ENCODE measurements at places on chromosomes 1 and 21. TPM values are rescaled to one million over a fixed set of nuclear protein-coding genes. Genes with fewer than 3 reads are reported as not detected.

- no peak for DNase-seq
These were observed 25.0 kb upstream of the CD1D start for GRCh38 chr1:158155673-158156072.

DNA sequence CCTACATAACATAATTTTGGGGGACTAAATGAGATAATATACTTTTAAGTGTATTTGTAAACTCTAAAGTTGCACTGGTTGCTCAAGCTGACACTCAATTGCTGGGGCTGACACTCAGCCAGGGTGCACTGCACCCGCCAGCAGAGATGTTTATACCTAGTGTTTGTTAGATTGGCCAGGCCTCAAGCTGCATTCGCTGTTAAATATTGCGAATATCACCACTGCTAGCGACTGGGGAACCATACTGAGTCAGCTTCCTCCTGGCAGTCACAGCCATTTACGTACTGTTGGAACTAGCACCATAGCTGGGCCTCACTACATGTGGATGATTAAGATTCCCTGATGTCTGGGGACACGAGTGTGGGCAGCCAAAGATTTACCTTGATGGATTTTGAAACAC lies 12.7 kb upstream of the RWDD3 start:
- DNase-seq, result no peak

DNA sequence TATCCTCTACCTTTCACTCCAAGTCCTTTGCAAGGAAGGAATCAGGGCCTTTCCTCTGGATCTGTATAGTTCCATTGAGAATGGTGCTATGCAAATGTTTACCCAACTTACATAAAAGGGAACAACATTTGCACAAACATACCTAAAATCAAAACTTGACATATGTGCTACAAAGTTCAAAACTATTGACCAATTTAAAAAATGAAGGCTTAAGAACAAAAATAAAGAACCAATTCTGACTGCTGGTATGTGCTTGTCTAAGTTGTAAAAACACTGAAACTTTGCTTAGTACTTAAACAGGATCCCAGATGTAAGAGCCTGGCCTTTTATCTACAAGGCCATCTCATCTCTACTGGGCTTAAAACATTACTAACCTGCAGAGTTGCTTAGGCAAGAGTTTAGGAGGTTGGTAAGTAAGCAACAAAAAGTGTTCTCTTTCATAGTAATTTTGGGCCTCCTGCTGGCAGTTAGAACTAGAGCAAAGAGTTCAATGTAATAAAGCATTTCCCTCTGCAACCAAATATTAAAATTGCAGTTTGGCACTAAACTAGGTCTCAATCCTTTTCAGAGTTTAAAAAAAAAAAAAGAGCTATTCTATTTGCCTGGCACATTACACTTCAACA lies 2.0 kb downstream of the SCMH1 start:
- DNase-seq, result peak; percentile 70

- no peak for DNase-seq
These were observed 36.0 kb downstream of the GPR3 start for GRCh38 chr1:27428316-27429028.

The SEC16B gene
- 0.07 TPM for total RNA-seq

- no peak for DNase-seq
These were observed 14.7 kb upstream of the MFSD2A start for GRCh38 chr1:39940253-39940652.

The PDE4B gene
- total RNA-seq, result 1.4 TPM

The SPATA45 gene
- not detected for total RNA-seq

DNA sequence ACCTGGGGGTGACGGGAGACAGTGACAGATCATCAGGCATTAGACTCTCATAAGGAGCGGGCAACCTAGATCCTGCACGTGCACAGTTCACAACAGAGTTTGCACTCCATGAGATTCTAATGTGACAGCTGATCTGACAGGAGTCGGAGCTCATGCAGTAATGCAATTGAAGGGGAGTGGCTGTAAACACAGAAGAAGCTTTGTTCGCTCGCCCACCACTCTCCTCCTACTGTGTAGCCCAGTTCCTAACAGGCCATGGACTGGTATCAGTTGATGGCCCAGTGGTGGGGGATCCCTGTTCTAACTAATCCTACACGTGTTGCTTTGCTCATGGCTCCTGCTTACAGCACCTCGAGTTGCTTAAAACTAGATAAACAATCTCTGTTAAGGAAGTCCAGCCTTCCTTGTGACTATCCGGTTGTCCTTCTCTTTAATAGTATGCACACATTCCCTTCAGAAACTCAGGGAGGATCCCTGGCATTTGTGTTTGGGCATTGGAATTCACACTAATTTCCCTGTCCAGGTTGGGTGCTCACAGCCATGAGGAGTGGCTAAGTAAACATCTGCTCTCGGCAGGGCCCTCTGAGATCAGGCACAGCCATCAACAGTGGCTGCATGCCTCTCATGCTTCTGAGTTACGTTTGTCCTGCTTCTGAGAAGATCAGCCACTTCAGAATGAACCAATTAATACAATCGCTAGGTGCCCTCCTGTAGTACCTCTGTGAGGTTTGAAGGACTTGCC lies 21.1 kb upstream of the F3 start:
- peak; percentile 30 for DNase-seq

DNA sequence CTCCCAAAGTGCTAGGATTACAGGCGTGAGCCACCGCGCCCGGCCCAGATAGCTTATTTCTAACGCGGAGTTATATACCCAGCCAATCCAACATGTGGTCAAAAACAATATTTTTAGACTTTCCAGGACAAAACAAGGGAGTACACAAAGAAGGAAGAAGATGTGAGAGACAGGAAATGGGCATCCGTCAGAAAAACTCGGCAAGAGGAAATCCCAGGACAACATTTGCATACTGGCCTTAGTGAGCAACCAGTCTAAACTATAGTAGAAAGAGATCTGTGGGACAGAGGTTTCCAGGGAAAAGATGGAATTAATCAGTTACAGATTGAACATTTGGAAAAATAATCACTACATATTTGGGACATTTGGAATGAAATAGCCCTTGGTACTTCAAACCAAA lies 11.4 kb downstream of the ARMH1 start:
- DNase-seq, result no peak

The SPRR2F gene
- total RNA-seq, result not detected

DNA sequence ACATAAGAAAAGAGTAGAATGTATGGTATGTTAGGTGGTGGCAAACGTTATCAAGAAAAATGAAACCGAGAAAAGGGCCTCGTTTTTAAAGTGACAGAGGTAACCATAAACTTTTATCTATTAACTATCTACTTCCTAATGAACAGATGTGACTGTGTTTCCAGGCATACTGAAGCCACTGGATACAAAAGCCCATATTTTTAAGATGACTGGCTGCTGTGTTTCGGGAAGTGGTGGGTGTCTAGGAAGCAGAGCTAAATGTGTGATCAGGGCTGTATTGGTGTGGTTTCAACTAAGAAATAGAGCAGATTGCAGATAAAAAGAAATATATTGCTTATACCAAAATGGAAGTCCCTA lies 71.8 kb downstream of the CHRM3 start:
- DNase-seq, result no peak

DNA sequence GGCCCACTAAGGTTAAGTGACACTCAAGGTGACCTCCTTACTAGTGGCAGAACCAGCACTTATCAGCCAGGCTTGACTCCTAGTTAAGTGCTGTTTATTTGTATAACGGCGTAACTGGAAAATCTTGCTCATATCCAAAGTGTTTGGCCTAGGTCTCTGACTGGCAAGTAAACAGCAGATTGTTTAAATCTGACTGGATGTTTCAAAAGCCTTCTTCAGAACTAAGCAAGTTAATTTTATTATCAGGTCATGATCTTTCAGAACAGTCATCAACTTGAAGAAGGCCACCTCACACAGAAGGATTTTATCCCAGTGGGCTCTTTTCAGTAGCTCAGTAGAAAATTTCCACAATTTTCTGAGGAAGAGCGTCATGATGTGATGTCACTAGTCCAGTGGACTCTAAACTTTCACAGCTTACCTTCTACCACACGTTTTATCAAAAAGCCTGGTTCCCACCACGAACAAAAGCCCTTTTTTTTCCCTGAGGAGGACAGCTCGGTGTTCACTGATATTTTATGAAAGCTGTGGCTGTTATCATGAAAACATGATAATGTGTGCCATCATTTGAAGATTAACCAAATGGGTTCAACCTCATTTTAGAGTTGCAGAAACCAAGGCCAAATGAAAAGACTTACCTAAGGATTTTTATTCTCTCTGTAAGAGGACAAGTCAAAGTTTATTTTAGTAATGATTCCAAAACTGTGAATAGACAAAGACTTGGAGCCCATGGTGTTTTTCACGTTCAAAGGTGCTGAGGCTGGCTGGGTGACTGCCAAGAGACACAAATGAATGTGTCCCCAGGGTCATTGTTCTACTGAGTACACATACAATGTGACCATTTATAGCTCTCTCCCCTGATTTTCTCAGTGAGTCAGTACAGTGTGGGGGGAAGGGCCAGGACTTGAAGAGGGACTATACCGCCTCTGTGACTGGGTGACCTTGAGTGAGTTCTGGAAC lies 9.1 kb downstream of the SGIP1 start:
- DNase-seq, result peak; percentile 67

DNA sequence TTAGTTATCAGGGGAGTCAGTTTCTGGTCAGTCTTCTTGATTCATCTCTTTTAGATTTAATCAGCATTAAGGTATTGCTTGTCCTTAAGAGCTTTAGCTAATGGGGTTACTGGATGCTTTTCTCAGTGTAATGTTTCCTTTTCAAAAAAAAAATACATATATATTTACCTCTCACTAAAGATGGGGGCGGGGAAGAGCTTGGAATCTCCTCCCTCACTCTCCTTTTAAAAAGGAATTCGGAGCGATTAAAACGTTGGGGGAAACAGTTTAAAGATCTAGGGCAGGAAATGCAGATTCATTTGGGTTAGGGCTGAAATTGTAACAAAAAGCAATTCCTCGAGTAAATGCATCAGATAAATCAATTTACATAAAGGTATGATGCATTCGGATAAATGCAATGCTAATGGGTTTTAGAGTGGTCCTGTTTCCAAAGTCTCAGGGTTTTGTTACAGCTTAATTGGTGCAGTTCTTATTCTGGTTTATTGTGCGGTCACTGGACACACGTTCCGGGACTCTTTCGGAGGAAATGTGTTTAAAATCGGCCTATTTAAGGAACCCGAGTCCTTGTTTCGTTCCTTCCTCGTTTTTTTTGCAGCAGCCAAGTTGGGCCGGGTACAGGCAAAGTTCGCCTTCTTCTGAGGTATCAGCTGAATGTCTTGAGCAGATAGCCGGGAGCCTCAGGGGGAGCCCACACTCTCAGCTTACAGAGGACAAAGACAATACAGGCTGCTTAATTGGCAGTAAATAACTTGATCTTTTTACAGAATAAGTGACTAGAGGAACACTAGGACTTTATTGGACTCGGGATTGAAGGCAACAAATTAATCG lies 1.6 kb downstream of the LMO4 start:
- peak; percentile 33 for DNase-seq

DNA sequence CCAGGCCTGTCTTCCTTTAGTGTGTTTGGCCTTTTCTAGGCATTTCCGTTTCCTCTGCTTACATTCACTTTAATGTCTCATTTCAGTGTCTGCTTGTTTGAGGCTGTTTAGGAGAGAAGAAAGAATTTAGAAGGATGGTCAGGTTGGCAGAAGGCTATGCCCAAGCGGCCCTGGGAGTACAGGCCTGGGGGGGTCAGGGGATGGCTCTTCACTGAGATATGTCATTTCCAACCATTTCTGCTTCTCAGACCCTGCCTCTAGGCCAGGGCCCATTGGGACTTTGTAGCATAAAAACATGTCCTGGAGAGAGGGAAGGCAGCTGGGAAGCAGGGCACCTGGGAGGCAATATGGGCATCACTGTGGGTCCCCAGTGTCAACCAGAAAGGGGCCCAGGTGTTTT lies 86.0 kb downstream of the DDX20 start:
- no peak for DNase-seq

DNA sequence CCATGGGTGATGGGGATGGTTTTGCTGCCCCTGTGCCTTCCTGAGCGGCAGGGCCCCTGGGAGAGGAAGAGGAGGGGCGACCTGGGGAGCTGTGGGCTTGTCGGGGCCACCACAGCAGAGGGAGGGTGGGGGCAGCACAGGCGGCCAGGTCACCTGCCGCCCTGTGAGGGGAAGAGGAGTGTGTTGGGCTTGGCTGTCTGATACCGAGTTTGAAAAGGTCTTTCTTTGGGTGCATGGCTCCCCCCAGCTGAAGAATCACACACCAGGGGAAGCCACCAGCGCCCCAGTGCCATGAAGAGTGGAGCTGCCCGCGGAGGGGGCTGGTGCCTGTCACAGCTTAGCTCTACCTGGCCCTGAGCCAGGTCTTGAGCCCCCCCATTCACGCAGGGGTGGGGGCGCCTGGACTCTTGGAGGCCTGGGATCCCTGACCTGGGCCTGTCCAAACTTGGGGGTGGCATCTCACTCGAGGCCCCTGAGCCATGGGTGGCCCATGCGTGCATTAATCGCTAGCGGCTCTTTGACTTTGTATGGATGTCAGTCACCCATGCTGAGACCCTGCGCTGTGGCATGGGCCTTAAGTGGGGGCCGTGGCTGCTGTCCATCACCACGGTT lies 26.4 kb downstream of the CSTB start:
- no peak for DNase-seq

The GFI1 gene
- total RNA-seq, result 0.29 TPM

DNA sequence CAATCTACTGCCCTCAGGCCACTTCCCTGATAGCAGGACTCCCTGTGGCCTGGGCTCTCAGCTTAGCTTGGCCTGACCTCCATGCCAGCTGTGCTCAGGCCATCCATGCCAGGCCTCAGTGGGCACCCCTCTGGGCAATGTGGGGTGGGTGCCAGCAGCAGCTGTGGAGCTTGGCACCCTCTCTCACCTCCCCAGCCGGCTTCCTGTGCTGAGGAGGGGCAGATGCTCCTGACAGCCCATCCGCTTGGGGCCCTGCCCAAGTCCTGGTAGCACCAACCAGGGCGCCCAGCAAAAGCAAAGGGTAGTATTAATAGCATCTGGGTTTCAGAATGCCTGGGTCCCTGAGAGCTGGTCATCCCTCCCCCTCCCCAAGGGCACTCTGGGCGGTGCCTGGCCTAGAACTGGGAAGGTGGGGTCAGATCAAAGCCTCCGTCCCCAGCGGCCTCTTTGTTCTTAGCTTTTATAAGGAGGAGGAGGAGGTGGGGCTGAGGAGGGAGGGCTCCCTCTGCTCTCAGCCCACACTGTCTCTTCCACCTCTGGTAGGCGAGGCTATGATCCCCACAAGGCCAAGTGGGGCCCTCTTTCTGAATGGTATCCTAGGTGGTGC lies 6.1 kb downstream of the EFNA4 start:
- DNase-seq, result no peak

DNA sequence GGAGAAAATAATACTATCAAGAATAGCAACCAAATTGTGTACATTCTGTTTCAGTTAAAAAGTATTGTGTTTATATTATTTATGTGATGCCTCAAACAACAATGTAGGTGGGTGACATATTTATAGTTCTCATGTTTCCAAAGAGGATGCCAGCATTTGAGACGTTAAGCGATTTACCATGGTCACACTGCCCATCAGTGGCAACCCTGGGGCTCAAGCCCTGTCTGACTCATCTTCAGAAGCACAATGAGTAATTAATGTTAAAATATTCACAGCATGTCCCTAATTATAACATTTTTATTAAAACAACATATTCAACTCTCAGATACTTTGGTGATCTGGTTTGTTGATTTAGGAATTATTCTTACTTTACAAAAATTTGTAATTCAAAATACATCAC lies 409.4 kb downstream of the BRINP3 start:
- no peak for DNase-seq

- DNase-seq, result no peak
These were observed 102.8 kb upstream of the ARHGEF16 start for GRCh38 chr1:3351449-3352298.
